Mesenteric fat pad (tissue), 1 donor: ENCODE measurements at places on chromosomes 3 and 15. TPM values are rescaled to one million over a fixed set of nuclear protein-coding genes. Genes with fewer than 3 reads are reported as not detected.
A peak's percentile ranks its signal among the peaks of the same experiment; 100 is the strongest.

NEK10 gene
- 0.87 TPM for total RNA-seq

MNS1 gene
- total RNA-seq = 0.77 TPM

- no peak for DNase-seq
Observed at GRCh38 chr3:38805765-38806386, 10.1 kb downstream of the SCN10A start.

DUOXA2 gene
- total RNA-seq = not detected

GRCh38 chr3:76811418-76811817 lies 228.5 kb upstream of the ROBO2 start:
- no peak for DNase-seq

DNA sequence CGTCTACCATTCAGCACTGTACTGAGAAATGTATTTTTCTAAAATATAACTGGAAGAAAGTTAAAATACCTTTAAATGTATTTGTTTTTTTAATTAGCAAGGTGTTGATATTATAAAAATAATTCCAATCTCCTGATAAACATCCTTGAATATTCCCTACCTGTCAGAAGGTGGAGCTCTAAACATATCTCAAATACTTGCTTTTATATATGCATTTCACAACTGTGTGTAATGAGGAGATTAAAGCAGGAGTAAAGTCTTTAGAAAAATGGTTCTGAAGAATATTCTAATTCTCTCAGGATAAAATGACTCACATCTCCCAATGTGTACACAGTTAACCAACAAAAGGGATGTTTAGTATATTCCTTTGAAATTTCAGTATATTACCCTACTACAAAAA lies 422.7 kb downstream of the PLCL2 start:
- no peak for DNase-seq

- DNase-seq = no peak
Observed at GRCh38 chr3:169633789-169634188, 29.7 kb downstream of the MECOM start.

WNT7A gene
- total RNA-seq = not detected

SEMA4B gene
- 15.8 TPM for total RNA-seq

- no peak for DNase-seq
Observed at GRCh38 chr3:107833043-107833442, 257.8 kb downstream of the CD47 start.

DNA sequence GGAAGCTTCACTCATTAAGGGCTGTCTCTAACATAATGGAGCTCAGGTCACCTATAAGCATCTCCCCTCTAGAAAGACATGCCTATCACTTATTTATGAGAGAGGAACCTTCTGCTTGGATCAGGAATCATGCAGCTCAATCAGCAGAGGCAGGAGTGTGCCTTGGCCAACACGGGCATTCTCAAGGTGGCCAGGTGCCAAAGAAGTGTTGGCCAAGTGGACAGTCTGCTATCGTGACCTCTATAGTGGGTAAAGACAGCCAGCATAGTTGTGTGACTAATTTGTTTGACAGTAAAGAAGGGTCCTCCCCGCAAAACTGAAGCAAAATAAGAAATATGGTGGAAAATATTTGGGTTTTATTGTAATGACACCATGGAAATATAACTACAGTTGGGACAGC lies 14.7 kb upstream of the AGTR1 start:
- DNase-seq = no peak

GRCh38 chr15:55796321-55796965 lies 53.5 kb upstream of the PRTG start:
- DNase-seq = no peak

DNA sequence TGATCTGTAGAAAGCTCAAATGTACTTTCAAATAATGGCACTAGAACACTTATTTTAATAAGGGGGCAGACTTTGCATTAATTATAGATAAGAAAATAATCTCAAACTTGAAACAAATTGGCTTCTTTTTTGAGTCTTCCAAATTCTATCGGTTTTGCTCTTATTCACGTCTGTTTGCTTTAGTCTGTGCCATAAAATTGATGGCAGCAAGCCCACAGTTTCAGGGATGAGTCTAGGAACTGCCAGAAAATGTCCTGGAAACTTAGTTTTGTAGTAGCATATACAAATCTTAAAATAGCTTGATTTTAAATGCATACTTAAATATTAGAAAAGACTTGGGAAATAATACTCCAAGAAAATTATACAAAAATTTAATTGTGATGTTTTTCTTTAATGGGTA lies 39.7 kb downstream of the BCHE start:
- DNase-seq = no peak

GRCh38 chr3:187999821-188000220 lies 154.1 kb upstream of the LPP start:
- DNase-seq = no peak

DNA sequence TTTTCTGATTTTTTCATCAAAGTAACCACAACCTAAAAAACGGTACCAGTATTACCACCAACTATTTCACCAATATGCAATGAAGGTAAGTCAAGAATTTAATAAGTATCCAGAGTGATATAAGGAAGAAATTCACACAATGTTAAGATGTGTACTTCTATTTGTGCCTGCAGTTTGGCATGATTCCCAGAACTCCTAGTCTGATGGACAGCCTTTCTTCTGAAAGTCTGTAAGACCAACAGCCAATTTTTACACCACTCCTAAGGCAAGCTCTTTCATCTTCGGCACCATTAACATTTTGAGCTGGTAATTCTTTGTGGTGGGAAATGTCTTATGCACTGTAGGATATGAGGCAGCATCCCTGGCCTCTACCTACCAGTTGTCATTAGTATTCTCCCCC lies 108.3 kb downstream of the VPS13C start:
- DNase-seq = no peak

DNA sequence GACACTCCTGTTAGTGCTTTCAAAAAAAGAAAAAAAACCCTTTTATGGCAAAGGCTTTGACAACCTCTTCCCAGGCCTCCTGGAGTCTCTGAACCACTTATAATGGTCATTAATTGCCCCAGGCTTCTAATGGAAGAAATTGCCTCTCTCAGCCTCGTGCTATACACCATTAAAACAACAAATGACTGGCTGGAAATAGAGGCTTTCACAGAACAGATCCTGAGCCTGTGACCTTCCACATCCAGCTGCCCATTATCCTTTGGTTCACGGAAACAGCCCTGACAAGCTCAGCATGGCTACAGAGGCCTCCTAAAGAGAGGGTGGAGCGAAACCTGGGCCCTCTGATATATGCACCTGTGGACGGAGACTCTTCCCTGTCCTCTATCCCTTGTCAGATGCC lies 26.8 kb upstream of the MKRN3 start:
- no peak for DNase-seq

AEN gene
- 23.3 TPM for total RNA-seq

DNA sequence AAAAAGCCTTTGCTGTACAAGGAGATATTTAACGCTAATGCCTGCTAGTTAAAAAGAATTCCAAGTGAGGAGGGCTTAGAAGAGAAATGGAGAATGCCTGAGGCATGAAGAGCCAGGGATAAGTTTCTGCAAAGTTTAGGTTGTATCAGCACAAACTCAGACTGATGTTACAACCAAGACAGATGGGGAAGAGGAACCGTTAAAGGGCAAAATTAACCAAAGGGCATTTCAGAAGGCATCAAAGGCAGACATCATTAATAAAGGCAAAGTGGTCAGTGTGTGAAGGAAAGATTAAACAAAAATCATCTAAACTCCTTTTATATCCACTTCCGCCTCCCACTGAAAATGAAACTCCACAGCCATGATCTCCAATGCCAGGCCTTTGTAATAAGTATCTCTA lies 7.0 kb downstream of the MYO5A start:
- no peak for DNase-seq

DNA sequence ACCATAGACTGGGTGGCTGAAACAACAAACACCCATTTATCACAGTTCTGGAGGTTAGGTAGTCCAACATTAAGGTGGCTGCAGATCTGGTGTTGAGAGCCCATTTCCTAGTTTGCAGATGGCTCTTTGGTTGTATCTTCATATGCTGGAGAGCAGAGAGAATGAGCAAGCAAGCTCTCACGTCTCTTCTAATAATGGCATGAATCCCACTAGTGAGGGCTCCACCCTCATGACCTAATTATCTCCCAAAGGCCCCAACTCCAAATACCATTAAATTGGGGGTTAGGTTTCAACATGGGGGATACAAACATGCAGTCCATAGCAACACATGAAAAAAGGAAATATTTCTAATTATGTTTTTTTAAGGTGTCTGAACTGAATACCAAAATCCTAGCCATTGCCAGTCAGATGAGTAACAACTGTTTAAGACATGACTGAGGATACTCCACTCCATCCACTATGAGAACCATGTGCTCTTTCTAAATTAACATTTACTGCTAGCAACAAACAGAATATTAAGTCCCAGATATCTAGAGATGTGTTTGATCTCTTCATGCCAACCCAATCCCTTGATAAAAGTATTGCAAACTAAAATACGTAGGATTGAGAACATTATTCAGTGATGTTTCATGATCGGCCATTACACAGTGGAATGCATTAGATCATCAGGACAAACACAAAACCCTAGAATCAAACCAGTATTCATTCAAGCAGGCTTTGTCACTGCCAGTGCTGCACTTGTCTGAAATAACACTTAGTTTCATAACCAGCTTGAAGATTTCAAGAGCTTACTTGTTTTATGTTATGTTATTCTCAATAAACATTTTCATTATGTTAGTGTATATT lies 340.3 kb downstream of the SLC9A9 start:
- DNase-seq = no peak

- no peak for DNase-seq
Observed at GRCh38 chr3:24359645-24360462, 134.8 kb downstream of the THRB start.

PDIA5 gene
- total RNA-seq = 17.4 TPM

MCTP2 gene
- 11.0 TPM for total RNA-seq

- DNase-seq = no peak
Observed at GRCh38 chr15:34147371-34148140, 45.7 kb downstream of the PGBD4 start.

DNA sequence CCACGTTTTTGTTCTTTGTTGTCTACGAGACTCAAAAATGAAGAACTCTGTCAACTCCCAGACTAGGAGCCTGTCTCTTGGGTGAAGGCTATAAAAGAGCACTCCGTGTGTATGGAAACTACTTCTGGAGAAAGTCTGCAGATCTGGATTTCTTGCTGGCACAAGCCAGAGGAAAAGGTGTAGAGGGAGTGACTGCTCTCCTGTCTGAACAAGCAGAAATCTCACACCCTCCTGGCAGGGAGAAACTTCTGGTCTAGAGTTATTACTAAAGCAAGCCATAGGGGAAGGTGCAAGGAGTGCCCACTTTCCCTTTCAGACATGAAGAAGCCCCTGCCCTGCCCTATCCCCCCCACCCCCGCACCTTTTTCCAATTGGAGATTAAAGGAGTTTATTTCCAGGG lies 9.5 kb downstream of the PLAAT1 start:
- no peak for DNase-seq

GRCh38 chr15:45177285-45177684 lies 10.5 kb downstream of the SHF start:
- no peak for DNase-seq

DNA sequence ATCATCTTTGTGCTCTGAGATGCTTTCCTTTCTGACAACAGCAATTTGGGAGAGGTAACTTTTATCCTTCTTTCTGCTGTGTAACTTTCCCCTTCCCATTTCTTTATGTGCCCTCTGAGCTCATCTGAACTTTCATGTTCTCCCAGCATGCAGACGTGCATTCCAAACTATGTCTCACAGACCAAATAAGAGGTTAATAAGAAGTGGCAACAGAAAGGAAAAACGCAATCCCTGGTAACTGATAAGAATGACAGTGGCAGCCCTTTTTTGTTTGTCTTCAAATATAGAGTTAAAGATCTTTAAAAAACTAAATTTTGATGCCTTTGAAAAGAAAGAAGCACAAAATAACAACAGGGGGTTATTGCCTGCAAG lies 533.4 kb downstream of the FOXP1 start:
- no peak for DNase-seq

DNA sequence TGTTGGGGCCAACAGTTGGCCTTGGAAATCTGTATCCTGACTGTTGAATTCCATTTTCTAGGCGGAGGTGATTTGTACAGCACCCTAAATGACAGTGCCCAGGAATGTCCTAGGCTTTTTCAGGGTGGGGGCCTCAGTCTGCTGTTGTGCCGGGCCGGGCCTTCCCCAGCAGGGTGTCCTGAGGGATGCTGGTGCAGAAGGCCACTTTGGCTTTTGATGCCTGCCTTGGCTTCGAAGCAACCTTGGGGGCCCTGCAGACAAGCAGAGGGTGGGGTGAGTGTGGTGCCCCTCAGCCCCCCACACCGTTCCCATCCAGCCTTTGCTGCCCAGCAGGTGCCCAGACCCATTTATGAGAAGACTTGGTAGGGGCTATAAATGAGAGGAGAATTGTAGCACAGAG lies 33.0 kb downstream of the SYNM start:
- peak; percentile 69 for DNase-seq

PIGB gene
- 14.4 TPM for total RNA-seq

LCTL gene
- total RNA-seq = not detected

DNA sequence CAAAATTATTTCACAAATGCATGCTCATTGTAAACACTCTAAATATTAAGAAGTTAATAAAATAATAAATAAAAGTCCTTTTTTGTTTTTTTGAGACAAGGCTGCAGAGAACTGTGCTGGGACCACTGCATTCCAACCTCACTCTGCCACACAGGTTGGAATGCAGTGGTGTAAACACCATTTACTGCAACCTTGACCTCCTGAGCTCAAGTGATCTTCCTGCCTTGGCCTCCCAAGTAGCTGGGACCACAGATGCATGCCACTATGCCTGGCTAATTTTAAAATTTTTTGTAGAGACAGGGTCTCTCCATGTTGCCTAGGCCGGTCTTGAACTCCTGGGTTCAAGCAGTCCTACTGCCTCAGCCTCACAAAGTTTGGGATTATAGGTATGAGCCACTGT lies 578.4 kb downstream of the ZIC1 start:
- no peak for DNase-seq

DNA sequence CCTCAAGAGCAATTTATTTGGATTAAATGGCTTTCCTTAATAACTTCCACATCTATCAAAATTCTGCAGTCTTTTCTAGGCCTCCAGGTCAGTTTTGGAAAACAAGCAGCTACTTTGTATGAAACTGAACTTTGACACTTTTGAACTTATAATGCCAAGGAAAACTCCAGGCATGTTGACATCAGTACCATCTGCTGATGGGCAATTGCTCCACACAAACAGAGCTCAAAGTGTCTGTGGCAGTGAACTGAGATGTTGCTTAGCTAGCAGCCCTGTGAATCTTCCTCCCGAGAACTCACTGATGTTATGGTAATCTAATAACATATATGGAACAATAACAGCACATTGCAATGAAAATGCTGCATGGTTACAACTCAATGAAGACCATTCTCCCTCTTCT lies 250.2 kb downstream of the THRB start:
- DNase-seq = no peak

DNA sequence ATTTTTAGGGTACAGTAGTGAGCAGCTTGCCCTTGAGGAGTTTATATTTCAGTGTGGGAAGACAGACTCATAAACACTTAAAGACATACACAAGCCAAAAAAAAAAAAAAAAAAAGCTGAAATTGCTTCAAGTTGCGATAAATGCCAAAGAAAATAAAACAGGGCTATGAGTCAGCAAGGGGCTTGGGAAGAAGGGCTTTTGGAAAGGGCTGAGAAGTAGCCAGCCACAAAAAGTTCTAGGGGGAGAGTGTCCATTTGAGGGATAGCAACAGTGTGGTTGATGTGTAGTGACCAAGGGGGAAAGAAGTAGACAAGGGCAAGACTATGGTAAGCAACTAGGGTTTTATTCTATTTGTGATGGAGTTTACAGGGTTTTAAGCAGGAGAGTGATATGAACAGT lies 185.5 kb downstream of the ADAMTS9 start:
- no peak for DNase-seq

GRCh38 chr3:161884830-161885229 lies 388.2 kb downstream of the OTOL1 start:
- DNase-seq = no peak
